ENCODE measurements at places on chromosomes 16 and 17.

DNA sequence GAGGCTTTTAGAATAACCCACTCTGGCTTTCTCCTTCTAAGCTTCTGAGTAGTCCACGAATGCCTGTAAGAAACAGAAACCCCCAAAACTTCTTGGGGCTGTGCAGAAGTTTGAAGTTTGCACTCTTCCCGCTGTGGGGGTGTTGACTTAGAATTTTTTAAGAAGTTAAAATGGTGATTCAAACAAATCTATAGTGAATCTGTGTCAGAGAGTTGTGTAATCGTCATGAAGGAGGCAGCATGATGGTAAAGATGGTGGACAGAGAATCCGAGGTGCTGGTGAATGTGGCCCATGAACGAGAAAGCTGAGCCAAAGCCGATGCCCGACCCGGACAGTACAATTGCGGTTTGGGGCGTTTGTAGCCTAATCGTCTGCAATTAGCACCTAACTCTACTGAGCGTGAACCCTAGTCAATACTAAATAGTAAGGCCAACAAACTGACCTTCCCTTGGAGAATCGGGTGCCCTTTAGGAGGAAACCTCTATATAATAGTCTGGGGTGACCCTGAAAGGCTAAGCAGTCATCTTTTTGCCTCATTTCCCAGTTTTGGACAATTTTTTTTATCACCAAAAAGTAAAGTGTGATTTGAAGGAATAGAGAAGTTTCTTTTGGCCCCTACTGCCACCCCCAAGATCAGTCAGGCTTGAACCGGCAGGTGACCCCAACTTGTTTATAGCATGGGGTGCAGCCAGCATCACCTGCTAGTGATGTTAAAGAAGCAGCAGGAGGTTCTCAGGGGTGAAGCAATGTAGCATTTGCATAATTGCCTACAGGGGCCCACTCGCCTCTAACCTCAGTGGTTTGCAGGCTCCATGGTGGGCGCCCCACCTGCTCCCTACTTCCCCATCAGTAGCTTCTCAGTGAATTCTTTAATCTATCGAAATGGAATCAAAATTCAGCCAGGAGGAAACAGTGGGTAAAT lies 11.2 kb downstream of the IRF8 start:
- no peak for DNase-seq

GRCh38 chr16:2825906-2826305 lies 4.2 kb upstream of the ZG16B start:
- no peak for DNase-seq

DNA sequence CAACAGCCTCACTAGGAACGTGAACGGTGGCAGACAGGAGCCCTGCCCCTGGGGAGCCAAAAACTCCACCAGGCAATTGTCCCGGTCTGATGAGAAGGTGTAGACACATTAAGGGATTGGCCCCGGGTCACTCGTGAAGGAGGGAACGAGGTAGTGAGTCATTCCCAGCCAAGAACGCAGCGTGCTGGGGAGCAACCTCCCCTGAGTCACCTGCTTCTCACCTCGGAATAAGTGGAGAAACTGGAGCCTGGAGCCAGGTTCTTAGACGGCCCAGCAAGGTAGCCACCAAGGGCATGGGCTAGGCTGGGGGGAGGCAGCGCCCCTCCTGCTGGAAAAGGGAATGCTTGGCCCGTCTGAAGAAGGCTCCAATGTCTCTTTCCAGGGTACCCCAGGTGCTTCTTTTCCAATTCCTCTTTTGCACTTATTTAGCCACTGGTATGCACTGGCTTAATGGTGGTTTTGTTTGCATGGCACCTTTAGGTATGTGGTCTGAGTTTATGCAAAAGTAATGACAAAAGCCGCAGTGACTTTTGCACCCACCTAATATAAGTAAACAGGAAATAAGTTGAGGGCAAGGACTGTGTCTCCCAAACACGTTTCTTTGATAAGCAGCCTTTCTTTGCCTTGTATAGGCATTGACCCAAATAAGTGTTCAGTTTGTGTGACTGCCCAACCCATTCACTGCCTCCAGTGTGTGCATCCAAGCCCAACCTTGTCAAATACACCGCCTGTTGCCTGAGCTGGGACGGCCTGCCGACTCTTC lies 1.8 kb upstream of the HELZ start:
- DNase-seq = peak; percentile 47

- DNase-seq = peak; percentile 51
Measured at GRCh38 chr17:38508954-38509771, 80.9 kb downstream of the ARHGAP23 start.

GRCh38 chr16:87570938-87571867 lies 31.1 kb upstream of the JPH3 start:
- no peak for DNase-seq

DNA sequence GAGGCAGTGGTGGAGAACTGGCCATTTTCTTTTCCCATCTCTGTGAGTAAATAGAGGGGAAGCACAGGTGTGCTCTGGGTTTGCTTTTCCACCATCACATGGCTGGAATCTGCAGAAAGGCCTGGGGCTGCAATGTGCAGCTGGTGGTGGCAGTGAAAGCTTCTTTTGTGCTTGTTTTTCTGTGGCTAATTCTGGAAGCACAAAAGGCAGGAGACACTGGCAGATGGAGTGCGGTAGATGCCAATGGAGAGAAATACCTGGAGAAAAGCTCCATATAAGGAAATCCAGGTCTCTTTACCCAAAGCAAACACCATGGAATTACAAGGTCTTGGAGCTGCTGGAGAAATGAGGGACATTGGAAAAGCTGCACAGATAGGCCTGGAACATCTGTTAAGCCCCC lies 146.9 kb downstream of the HAPSTR1 start:
- no peak for DNase-seq

DNA sequence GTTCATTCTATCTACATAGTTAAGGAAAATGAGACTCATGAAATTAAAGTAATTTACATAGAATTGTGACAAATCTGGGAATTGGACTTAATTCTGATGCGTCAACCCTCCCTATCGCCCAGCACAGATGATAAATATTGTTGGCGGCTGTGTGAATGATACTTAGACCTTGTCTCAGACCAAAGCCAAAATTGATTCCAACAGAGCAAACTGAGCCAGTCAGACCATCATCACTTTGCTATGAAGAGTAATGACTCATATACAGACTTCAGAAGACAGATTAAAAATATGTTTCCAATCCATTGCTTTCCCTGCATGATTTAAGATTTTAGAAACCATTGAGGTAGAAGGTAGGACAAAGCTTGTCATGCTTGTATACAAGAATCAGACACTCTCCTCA lies 1156.7 kb upstream of the CDH8 start:
- no peak for DNase-seq

DNA sequence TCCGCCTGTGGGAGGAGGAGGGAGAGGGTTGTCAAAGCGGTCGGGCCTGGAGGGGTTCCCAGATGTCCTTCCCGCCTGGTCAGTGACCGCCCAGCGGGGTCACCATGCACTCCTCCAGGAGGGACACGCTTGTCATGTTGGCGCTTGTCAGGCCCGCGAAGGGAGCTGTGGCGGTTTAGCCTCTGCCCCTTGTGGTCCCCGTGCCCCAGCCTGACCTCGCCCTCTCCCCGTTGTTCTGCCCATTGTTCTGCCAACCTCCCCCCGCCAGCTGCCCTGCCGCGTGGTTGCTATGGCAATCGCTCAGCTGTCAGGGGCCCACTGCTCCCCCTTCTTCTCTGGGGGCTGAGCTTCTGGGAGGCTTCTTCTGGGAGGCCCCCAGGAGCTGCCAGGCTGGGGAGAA lies 146.4 kb upstream of the CIBAR2 start:
- DNase-seq = no peak

DNA sequence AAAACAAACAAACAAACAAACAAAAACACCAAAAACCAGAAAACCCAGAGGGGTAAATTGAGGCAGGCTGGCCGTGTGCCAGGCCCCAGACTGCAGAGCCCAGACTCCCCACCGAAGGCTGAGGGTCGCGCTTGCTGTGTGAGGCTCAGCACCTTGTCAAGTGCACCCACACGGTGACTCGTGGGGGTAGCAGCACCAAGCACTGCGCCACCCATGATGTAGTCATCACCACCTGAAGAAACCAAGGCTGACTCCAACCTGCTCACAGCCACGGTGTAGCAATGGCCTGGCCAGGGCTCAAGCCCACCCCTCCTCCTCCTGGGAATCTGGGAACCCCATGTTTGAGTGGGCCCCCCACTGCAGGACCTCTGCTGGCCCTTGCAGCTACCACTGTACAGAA lies 11.9 kb downstream of the MCRIP1 start:
- DNase-seq = no peak

DNA sequence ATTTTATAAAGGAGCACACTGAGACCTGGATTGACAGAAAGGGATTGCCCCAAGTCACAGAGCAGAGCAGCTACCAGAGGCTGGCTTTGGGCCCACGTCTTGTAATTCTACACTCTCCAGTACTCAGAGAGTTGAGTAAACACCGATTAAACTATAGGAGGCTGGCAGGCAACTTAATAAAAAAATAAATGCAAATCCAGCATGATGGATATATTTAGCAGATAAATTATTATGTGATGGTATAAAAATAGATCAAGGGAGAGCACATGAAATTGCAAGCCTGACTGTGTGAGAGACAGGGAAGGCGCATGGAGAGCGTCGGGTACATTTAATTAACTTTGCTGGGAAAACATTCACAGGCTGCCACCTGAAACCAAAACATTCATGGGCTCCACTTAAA lies 87.7 kb upstream of the CCL2 start:
- no peak for DNase-seq

GRCh38 chr17:61746248-61746985 lies 116.9 kb downstream of the BRIP1 start:
- no peak for DNase-seq

- DNase-seq = no peak
Measured at GRCh38 chr17:57849163-57849873, 526 bp downstream of the MRPS23 start.

GRCh38 chr16:11835891-11836649 lies 15.3 kb downstream of the RSL1D1 start:
- no peak for DNase-seq

- DNase-seq = no peak
Measured at GRCh38 chr17:51770027-51770759, 388.3 kb downstream of the CA10 start.

DNA sequence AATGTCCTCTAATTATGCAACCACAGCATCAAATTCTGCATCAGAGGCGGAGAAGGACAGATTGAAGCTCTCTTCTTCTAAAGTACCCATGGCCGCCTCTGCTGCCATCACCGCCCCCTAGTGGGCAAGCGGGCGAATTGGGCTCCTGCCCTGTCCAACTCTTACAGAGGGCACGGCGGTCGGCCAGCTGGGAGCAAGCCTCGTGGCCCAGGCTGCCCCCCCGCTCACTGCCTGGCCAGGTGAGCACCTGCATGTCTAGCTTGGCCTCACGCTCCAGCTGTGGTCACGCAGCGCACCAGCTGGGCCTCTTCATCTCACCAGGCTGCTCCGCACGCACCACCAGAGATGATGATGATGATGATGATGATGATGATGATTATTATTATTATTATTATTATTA lies 146.1 kb upstream of the TOM1L1 start:
- no peak for DNase-seq

DNA sequence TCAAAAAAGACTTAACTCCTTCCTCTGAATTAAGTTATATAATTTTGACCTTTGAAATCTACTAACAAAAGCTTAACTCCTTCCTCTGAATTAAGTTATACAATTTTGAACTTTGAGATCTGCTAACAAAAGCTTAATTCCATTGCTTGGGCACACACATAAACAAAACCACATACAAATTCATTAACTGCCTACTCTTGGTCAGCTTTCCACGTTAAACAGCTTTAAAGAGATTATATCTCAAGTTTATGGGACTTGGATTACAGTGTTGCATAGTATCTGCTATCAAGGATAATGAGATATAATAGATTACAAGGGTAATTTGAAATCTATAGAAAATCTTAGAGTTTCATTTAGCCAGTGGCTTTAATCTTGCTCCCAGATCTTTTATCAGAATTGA lies 23.5 kb downstream of the COX10 start:
- DNase-seq = no peak

DNA sequence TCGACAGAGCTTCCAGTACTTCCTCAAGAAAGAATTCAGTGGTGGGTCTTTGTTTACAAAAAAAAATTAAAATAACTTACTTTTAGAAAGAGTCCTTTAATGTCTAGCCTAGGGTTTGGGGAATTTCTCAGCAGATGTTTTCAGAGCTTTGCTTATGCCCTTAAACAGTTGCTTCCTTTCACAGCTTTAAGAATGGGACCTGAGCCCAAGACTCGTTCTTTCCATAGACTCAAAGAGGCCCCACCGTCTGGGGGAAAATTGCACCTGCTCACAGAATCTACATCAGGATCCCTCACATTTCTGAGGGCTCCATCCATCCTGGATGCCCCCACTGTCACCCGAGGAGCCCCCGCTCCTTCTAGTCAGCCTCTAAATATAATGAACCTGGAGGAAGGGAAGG lies 60.0 kb downstream of the RGS9 start:
- DNase-seq = no peak

DNA sequence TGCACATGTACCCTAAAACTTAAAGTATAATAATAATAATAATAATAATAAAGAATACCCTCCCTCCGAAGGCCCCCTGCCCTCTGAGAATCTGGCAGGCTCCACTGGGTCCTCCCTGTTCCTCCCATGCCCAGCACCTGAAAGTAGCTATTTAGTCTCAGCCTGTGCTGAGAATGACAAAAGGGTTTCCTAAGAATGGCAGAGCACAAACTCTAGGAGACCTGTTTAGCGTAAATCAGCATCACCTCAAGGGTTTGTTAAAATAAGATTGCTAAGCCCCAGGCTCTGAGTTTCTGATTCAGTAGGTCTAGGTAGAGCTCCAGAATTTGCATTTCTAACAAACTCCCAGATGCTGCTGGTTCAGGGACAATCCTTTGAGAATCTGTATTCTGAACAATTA lies 606.8 kb upstream of the CDH11 start:
- no peak for DNase-seq

DNA sequence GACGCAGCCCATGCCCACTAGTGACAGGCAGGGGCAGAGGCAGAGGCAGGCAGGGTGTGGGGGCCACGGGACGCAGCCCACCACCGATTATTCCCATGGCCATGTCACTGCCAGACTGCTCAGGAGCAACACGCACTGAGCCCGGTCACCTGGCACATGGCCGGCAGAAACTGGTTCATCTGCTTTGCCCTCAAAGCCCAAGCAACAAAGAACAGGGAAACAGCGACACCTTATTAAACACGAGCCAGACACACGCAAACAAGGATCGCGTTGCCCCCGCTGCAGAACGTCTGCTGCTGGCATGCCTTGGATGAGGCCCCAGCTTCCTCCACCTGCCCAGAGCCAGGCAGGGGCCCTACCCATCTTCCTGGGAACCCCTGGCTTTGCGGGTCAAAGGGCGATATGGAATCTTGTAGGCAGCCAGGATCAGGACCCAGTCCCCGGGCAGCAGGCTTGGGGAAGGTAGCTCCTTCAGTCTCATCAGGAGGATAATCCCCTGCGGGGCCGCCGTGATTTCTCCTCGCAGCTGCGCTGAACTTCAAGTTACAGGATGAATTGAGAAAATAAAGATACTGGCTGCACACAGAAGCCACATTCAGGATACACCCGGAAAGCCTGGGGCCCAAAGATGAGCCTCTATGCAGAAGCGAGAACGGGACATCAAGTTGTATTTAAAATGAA lies 4.8 kb downstream of the TBC1D16 start:
- DNase-seq = no peak

GRCh38 chr16:84595052-84595481 lies 22.8 kb downstream of the COTL1 start:
- no peak for DNase-seq
